Kidney epithelial cell (primary cell): ENCODE measurements at places on chromosomes 4 and X.

- DNase-seq: no peak
These were observed 304.6 kb upstream of the TENM3 start for GRCh38 chr4:181938631-181939030.

DNA sequence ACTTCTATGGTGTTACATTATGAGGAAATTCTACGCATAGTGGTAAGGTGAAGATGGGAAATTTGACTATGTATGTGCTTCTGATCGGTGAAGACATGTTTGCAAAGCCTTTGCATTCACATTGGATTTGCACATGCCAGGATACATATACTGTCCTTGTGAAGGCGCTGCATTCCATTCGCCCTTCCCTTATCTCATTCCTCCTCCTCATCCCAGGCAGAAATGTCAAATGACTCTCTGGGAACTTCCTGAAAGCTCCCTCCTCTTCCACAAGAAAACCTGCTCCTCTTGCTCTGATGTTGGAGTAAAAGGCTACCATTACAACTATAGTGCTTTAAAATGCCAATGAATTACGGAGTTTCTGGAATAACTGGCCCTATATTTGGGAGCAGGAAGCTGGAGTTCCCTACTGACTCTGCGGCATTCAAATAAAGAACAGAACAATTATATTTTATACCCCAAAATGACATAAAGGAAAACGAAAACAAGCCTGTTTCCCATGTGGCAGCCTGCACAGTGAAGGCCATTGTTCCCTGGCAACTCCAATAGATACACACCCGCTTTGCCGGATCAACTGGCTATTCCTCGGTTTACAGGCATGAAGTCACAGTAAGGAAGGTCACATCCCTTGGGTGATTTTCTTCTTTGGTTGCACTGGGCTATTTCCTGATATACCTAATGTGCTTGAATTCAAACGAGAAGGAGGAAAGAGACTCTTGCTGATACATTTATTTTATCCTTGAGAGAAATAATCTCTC, 84.5 kb downstream of the AREG start:
- DNase-seq: no peak

- DNase-seq: no peak
These were observed 44.2 kb upstream of the RASSF6 start for GRCh38 chr4:73664470-73664869.

GRCh38 chrX:78037881-78038280, 66.2 kb upstream of the PGK1 start:
- no peak for DNase-seq

DNA sequence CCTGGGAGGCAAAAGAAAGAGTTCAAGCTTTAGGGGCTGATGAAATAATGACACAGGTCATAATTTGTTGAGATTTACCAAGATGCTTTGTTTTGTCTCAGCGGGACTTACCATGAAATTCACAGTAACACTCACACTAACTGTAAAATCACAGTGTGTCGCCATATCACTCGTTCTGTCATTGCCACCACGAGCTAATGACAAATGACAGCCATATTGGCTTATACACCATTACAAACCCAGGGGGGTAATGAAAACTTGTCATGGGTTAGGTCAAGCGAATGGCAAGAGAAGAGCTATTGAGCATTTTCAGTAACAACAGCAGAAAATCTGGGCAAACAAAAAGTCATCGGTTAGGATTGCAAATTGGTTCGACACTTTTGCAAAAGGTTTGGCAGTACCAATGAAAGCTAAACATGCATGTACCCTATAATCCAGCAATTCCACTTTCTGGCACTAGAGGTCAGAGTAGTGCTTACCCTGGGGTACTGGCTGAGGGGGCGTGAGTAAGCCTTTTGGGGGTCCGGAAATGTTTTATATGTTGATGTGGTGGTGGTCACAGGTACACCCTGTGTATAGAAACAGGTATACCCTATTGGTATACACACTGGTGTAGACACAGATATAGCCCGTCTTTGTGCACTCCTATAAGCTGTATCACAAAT, 83.9 kb upstream of the RAI2 start:
- DNase-seq: no peak
